ENCODE measurements at places on chromosomes 3 and 15.

GRCh38 chr15:60299452-60300047 lies 98.2 kb downstream of the ANXA2 start:
- DNase-seq: no peak

DNA sequence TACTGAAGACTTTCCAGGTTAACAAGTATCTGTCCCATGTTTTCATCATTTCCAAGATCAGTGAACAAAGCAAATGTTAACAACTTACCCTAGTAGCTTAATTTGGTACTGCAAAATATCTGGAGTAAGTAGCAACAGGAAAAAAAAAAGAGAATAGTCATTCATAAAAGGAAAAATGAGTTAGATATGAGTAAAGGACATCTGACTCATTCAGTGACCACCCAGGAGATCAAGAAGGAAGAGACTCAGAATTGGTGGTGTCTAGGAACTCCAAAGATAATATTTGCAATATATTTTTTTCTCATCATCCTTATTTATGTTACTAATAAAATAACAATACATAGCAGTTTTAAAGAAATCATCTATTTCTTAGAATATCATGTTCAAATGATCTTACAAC lies 253.8 kb upstream of the COL8A1 start:
- DNase-seq: no peak

- no peak for DNase-seq
These were observed 23.9 kb downstream of the SLTM start for GRCh38 chr15:58909616-58910015.

- DNase-seq: peak; percentile 51
These were observed 38.6 kb downstream of the TAFA4 start for GRCh38 chr3:68893600-68894239.

- DNase-seq: no peak
These were observed 315.2 kb upstream of the PPP2R3A start for GRCh38 chr3:135650309-135650708.

DNA sequence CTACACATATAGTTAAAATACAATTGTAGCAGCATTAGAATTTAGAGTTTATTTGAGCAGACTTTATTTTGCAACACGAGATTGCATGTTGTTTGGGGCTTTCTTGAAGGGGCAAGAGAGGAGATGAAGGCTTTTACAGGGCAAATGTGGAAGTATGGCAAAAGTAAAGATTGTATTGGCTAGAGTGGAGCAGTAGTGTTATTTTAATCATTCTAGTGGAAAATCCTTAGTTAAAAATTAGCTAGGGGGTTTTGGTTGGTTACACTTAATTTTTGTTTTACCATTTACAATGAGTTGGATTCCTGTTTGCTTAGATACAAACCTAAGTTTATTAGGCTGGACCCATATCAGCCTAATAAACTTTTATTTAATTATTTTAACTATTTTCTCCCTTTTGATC lies 4.6 kb downstream of the OR5H15 start:
- no peak for DNase-seq

DNA sequence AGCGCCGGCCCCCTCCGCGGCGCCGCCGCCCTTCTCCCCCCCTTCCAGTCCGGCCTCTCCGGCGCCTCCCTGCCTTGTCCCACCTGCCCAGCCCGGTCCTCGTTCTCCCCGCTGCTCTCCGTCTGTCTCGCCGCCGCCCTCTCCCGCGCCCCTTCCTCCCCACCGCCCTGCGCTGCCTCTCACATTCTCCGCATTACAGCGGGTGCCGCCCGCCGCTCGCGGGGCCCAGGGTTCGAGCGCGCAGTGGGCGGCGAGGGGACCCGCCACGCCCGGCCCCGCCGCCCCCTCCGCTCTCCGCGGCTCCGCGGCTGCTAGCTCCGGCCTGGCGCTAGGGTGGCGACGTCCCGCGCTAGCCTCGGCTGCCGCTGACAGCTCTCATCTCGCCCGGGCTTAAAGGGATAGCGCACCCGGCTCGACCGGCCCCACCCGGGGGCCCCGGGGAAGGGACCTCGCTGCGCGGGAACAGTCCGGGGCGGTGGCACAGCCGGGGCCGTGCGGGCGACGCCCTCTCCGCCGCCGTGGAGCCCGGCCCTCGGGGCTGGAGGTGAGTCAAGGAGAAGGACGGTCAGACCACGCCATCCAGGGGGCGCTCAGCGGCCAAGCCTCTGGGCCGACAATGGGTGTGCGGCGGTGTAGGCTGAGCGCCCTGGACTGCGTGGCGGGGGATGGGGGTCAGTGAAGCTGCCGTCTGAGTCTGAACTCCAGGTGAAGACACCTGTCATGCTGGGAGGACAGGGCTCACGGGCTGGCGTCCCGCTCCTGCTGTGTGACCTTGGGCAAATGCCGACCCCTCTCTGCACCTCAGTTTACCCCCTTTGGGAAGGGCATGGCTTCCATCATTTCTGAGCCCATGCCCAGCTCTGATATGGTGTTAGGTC lies 187.4 kb upstream of the LINGO1 start:
- no peak for DNase-seq

DNA sequence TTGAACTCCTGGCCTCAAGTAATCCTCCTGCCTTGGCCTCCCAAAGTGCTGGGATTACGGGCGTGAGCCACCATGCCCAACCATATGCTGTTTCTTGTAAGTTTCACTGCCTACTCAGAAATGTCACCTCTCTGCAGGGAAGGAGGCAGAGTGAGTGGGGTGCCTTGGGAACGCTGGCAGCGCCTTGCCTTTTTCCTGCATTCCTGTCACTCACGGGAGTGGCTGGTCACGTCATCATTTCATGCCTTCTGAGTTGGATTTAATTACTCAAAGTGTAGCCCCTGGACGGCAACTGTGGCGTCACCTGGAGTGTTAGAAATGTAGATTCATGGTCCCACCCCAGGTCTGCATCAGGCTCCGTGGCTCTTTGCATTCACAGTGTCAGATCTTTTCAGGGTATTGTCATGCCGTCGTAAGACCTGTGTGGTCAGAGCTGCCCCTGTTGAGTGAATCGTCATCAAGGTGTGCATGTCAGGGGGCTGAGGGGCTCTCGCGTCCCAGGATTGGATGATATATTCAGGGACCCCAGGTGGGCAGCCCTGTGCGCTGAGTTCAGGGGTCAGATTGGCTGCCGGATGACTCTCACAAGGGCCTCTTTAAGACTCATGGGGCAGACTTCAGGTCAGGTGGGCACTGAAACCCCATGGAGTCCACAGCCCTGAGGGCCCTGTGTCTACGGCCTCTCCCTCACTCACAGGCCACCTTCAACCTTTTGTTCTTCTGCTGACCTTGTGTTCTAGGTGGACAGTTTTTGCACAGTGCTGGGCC lies 65.9 kb upstream of the KLHL25 start:
- DNase-seq: no peak

GRCh38 chr15:47484059-47484458 lies 233.2 kb upstream of the SEMA6D start:
- DNase-seq: no peak

GRCh38 chr3:44991326-44991725 lies 15.3 kb downstream of the EXOSC7 start:
- no peak for DNase-seq

DNA sequence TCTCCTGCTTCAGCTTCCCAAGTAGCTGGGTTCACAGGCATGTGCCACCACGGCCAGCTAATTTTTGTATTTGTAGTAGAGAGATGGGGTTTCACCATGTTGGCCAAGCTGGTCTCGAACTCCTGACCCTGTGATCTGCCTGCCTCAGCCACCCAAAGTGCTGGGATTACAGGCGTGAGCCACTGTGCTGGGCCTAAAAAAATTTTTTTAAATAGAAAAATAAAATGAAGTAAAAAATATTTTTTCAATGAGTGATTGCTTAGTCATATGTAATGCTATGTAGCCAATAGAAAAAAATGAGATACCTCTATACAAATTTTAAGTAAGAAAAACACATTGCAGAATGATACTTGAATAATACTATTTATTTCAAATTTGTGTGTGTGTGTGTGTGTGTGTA lies 27.9 kb upstream of the SLC30A4 start:
- no peak for DNase-seq

- no peak for DNase-seq
These were observed 34.6 kb downstream of the MCTP2 start for GRCh38 chr15:94265982-94266381.

DNA sequence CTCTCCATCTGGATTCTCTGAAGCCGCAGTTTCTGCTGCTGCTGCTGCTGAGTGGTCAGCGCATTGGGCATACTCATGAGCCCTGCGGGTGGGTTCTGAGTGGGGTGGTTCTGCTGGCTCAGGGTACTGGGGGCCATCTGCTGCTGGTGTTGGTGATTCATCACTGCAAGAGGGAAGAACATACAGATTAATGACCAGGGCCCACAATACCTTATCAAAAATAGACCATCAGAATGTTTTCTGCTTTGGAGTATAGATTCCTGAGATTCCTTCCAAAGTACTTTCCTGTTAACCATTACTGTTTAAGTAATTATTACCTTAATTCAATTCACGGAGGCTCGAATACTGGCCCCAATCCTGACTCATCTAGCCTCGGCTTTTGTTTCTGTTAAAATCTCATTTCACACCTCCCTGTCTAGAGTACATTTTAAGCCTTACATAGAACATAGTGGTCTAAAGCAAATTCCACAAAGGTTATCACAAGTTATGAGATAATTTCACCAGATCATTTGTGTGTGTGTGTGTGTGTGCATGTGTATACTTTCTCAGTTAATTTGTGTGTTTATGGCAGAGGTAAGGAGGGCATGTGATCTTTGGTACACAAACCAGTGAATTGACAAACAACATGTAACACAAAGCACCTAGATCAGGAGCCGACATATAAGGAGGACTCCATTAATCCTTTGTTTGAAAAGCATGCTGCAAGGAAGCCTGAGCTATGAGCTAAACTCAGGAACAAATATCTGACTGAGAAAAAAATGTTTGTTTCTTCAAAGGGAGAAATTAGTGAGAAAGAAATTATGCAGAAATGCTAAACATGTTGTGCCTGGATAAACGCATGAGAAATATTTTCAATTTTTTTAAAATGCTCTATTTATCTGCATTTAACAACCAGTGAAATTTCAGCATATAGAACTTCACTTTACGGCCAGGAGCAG lies 68.1 kb downstream of the TM4SF4 start:
- no peak for DNase-seq

DNA sequence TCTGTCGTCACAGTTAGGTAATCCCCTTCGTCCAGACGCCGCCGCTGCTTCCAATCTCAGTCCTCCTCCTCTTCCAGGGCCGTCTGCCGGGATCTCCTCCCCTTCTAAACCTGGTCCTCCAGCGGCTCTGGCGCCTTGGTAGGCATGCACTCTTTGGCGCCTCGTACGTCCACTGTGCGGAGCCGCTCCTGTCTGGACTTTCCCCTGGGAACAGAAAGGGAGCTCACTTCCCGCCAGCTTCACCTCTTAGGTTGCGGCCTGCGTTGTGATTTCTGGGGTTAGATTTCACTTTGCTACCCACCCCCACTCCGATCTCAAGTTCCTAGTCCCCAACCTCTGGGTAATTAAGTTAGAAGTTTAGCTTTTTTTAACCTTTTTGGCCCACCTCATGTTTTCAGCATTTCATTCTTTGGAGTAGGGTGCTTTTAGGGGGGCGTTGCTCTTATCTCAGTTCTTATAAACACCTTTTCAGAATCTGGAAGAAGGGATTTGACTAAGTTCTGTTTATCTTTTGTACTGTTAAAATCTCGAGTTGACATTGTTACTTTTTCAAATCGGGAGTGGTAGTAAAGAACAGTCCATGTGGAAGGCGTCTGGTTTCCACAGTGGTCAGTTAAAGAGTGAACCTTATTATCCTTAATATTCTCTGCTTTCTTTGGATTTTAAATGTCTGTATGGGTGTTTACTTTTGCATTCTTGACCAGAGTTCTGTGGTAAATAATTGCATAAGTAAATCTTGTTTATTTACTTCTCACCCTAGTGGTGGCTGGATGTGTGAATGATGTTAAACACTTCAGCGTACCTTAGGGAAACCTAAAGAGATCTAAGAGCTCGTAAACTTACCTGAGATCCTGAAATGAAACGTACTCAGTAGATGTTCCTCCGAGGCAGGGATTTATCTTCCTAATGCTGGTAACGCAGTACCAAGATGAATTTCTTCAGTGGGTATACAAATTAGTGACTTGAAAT lies 611 bp downstream of the CTDSPL2 start:
- peak; percentile 15 for DNase-seq

GRCh38 chr15:65841121-65841930 lies 28.0 kb upstream of the RAB11A start:
- no peak for DNase-seq

- no peak for DNase-seq
These were observed 138.5 kb downstream of the NTRK3 start for GRCh38 chr15:88118035-88118434.

DNA sequence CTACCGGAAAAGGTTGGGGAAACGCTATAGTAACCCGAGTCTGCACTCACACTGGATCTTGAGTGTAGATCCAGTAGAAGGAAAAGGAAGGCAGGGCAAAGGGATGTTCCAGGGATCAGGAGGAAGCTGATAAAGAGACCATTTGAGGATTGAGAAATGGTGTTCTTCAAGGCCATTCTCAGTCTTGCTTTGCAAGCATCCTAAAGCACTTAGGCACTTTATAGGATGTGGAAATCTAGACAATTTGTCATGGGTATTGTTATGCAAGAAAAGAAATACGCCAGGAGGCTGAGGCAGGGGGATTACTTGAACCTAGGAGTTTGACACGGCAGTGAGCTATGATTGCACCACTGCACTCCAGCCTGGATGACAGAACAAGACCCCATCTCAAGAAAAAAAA lies 13.2 kb upstream of the SCAMP5 start:
- DNase-seq: no peak

GRCh38 chr3:50604628-50605588 lies 6.7 kb downstream of the CISH start:
- DNase-seq: no peak

DNA sequence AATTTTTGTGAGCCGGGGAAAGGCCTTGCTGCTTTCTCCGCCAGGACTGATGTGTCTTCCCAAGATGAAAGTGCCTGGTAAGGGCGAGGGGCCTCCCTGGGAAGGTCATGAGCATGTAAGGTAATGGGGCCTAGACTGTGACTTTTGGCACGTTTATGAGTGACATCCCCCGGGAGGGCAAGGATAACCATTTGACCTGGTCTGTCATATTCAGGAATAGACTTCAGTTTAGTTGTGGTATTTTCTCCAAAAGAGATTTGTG lies 631 bp upstream of the CNBP start:
- no peak for DNase-seq

GRCh38 chr15:78002996-78003395 lies 74.5 kb downstream of the TBC1D2B start:
- DNase-seq: no peak

- DNase-seq: no peak
These were observed 116.2 kb upstream of the KCNMB2 start for GRCh38 chr3:178420033-178420432.

DNA sequence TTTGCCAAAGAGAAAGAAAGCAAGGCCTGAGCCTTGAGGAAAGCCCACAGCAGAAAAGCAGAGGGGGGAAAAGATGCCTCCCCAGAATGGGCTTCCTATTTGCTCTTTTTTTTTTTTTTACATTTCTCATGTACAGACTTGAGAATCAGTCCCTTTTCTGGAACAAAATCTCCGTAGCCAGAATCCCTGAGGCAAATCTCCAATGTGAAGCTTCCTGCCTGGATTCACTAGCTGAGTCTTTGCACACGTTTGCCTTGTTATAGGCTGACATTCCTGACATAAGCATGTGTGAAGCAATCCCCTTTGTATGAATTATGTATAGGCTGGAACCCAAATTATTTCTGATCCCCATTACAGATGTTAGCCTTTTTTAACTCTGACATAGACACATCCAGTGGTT lies 52.2 kb upstream of the ACTL6A start:
- DNase-seq: no peak

- DNase-seq: no peak
These were observed 185.8 kb upstream of the TTC14 start for GRCh38 chr3:180416111-180416594.

- DNase-seq: no peak
These were observed 139.4 kb upstream of the SLC7A14 start for GRCh38 chr3:170725285-170725731.

- DNase-seq: no peak
These were observed 118.9 kb downstream of the FOXP1 start for GRCh38 chr3:71464613-71465012.

- no peak for DNase-seq
These were observed 451.5 kb upstream of the TGFBR2 start for GRCh38 chr3:30154853-30155252.

All from CD4-positive, alpha-beta T cell treated with Interleukin-2 at 100 ng/mL for 4 hours (primary cell).